ENCODE measurements at places on chromosomes 13 and 19.

GRCh38 chr13:47508527-47509228, 492.4 kb downstream of the SUCLA2 start:
- DNase-seq = no peak

GRCh38 chr13:110396476-110396875, 89.4 kb downstream of the COL4A2 start:
- DNase-seq = no peak

GRCh38 chr13:99031832-99032231, 54.0 kb upstream of the DOCK9 start:
- no peak for DNase-seq

- DNase-seq = no peak
These were observed 9.6 kb downstream of the CYP2F1 start for GRCh38 chr19:41123716-41124294.

GRCh38 chr19:4354897-4355296, 11.5 kb downstream of the MPND start:
- no peak for DNase-seq

DNA sequence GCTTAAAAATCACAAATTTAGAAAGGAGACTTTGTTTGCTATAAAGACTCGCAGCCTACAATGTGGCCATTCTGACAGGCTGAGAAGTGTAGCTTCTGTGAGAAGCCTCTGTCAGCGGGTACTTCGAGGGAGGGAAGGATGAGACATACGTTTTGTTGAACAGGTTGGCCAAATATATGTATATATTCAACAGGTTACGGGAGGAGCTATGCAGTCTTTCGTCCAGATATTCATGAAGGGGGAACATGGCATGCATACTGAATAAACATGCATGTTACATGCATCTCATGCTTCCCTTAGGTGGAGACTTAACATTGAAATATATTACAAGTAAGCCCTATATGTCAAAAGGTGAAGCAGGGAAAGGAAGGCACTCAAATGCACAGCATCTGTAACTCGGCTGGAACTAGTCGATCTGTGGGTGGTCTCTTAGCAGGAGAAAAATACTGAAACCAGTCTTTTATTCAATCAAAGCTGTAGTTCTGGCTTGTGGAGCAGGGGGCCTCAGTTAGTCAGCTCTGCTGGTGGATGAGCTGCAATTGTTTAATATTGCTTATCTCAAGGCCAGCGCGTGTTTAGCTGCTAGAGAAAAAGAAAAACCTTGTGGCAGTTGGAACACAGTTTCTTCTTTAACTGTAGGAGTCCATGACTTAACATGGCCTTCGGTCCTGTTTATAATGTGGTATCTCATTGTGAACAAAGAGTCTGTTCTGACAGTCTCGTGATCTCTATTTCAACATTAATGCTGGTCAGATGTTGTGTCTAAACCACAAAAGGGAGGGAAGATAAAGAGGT, 94.3 kb downstream of the FAM216B start:
- no peak for DNase-seq

GRCh38 chr13:113495494-113496210, 5.1 kb upstream of the DCUN1D2 start:
- no peak for DNase-seq

DNA sequence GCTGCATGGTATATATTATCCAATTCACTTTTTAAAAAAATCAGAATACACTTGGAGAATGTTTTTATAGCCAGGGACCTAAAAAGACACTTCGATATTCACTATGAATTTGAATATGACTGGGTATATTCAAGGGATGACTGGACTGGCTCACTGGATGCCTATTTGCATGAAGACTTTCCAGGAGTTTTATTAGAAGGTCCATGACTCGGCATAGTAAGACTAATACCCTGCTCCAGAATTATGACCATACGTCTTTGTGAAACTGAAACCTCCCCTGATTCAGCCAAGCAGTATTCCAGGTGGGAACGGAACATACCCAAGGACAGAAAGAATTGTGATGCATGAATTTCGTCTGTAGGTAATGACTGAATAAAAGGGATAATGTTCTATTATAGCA, 3.9 kb upstream of the FAM216B start:
- no peak for DNase-seq

GRCh38 chr19:32662186-32662585, 12.8 kb downstream of the ANKRD27 start:
- no peak for DNase-seq

DNA sequence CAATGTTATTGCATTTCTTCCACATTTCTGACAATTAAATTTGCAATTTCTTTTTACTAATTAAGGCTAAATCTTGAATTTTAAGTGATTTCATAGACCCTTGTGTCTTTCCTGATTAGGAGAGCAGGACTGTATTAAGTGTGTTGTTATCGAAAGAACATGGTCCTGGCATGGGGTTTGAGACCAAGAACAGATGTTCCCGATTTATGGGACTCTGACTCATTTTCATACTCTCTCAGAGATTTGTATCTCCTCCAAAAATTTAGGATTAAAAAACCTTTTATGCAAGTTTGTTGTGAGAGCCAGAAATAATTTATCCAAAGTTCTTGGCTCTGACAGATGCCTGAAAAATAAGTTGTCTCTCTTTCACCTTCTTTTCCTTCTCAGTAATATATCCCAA, 589.3 kb upstream of the ARGLU1 start:
- no peak for DNase-seq

DNA sequence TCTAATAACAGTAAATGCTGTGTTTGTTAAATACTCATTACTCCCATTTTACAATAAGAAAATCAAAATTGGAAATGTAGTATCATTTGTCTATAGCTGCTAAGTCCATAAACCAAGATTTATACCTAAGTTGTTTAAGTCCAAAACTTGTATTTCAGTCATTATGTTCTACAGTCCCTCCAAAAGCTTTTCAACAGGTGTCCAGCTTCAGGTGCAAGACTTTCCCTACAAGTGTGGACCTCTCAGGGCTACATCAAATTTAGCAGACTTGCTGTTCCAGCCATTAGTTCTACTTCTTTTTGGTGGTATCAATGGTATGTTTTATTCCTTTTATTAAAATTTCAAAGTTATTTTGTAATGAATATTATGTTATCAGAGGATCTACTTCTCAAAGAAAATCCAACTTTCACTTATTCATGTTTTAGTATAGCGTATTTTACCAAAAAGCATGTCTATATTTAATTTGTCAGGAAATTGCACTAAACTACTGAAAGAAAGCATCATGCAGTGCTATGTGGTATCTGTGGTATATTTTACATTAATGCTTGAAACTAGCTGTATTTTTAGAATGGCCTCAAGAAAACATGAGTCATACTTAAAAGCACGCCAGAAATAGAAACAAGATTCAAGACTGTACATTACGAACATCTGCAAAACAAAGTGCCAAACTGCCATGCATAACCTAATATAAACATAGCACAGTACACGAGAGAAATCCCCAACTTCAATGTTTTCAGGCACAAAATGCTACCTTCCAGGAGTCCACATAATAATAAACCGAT, 44.5 kb downstream of the VWA8 start:
- peak; percentile 60 for DNase-seq

- peak; percentile 10 for DNase-seq
These were observed 1.0 kb downstream of the DIRAS1 start for GRCh38 chr19:2719920-2720776.

- DNase-seq = no peak
These were observed 50.9 kb downstream of the TMEM255B start for GRCh38 chr13:113809934-113810333.

GRCh38 chr13:69796256-69796655, 311.4 kb upstream of the ATXN8OS start:
- DNase-seq = no peak

- DNase-seq = no peak
These were observed 30.6 kb upstream of the IGSF23 start for GRCh38 chr19:44582581-44583265.

DNA sequence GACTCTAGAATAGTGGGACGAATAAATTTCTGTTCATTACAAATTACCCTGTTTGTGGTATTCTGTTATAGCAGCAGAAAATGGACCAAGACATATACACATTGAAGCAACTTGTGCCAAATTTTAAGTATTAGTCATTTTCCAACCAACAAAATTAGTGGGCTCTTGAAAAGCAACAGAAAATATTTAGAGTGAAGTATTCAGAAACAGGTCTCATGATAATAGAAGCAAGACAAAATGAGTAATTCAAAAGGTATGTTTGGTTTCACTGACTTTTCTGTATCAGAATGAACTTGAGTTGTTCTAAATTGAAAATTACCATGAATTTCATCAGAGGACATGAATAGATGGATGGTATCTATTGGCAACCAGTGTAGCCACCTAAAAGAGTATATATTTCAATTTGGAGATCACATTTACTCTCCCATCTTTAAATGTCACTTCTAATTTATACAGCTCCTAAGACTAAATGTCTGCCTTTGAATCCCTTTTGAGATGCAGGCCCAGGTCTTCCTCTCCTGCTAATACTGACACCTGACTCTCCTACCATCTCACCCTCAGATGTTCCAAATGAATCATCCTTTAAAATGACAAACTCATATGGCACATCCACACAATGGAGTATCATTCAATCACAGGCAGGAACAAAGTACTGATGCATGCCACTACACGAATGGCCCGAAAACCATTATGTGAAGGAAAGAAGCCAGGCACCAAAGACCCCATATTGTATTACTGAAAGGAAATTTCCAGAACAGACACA, 40.7 kb upstream of the DOCK9 start:
- no peak for DNase-seq

DNA sequence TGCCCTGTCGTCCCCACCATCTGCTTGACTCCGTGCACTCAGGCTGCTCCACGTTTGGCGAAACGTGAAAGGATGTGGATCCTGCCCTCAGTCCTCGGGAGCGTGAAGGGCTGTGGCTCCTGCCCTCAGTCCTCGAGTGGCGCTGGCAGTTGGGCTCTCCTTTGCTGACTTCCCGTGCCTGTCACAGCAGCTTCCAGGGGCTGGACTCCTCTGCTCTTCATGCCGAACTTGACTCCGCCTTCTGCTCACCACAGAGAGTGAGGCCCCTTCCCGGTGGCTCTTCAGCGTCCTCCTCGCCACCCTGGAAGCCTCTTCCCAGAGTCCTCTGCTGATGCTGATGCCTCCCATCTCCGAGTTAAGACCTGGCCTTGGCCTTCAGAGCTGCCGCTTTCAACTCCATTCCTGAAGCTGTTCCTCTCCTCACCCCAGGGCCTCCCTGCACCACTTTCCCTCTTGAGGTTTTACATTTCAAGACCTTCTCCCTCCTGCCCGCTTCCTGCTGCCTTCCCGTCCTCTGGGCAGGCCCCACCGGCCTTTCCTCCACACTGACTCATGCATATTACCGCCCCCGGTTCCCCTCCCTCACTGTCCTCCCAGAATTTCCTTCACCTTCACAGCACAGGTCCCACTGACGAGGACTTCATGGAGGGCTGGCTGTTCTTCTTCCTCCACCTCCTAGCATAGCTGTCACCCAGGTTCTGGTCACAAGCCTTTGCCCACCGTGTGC, 111.7 kb downstream of the SHISA2 start:
- no peak for DNase-seq

GRCh38 chr19:18366021-18366435, 19.9 kb upstream of the GDF15 start:
- no peak for DNase-seq

GRCh38 chr13:111021270-111021669, 93.8 kb upstream of the ARHGEF7 start:
- no peak for DNase-seq

- no peak for DNase-seq
These were observed 12.4 kb downstream of the ZNF552 start for GRCh38 chr19:57802269-57802668.

DNA sequence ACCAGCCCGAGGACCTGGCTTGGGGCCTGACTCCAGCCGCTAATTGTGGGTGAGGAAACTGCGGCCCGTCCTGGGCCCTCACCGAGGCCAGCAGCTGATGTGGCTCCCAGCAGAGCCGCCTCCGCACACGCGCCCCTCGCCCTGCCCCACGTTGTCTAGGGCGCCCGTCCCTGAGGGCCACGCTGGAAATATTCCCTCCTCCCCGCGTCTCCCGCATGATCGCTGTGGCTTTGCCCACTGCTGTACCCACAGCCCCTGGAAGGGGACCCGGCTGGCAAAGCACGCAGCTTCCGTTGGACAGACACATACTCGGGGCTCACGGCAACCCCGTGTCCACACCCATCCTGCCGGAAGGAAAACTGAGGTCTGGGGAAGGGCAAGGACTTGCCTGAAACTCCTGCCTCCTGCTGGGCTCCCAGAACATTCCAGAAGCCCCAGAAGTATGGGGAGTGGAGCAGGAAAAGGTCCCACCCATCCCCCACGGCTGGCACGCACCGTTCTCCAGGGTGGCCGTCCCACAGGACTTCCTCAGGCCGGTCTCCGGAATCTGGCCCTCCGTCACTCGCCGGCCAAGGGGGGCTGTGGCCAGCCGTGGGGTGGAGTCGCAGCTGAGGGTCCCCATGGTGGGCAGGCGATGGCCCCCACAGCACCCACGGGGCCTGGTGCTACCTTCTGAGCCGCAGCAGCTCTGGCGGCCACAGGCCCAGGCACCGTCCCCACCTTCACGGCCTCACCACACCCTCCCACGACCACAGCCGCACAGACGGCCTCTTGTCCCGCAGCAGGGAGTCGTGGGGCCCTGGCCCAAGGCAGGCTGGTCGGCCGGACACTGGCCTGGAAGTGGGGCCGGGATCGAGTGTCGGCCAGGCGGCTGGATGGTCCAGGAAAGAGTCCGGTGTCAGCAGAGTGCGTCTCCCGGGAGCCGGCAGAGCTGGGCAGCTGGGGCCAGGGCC, 13.6 kb upstream of the SHC2 start:
- no peak for DNase-seq

GRCh38 chr13:37747071-37747612, 122.4 kb downstream of the TRPC4 start:
- no peak for DNase-seq

- no peak for DNase-seq
These were observed 85.8 kb downstream of the RAB20 start for GRCh38 chr13:110475550-110476219.

- DNase-seq = no peak
These were observed 6.8 kb downstream of the ELL start for GRCh38 chr19:18514800-18515682.

GRCh38 chr13:98945863-98946605, 31.8 kb downstream of the DOCK9 start:
- DNase-seq = no peak

- DNase-seq = peak; percentile 58
These were observed 911 bp downstream of the ENOX1 start for GRCh38 chr13:43785650-43786471.

DNA sequence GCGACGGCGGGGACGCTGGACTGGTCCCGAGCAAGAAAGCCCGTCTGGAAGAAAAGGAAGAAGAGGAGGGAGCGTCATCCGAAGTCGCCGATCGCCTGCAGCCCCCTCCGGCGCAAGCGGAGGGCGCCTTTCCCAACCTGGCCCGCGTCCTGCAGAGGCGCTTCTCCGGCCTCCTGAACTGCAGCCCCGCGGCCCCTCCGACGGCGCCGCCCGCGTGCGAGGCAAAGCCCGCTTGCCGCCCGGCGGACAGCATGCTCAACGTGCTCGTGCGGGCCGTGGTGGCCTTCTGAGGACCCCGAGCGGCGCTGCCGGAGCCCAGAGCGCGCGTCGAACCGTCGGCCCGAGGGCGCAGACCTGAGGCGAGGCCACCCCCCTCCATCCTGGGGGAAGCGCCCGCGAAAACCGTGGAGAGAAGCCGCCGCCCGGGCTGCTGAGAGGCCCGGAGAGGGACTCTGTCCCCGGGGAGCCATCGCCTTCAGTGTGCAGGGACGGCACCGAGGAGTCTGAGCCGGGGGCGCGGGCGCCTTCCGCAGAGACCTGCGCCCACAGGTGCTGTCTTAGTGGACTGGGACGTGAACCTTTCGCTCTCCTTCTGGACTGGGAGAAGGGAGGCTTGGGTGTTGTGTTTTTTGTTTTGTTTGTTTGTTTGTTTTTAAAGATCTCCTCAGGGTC, 3.5 kb downstream of the IER2 start:
- DNase-seq = no peak

- DNase-seq = no peak
These were observed 44.2 kb downstream of the WASF3 start for GRCh38 chr13:26601669-26602068.

- DNase-seq = no peak
These were observed 117.5 kb downstream of the CRYL1 start for GRCh38 chr13:20408181-20408580.

Measured in NCI-H446 treated with DMSO at 0.1 percent for 48 hours (cell line).